Effector memory CD8-positive, alpha-beta T cell (primary cell): ENCODE measurements at places on chromosomes 13 and 19.

GRCh38 chr13:33263976-33264619 lies 21.5 kb downstream of the STARD13 start:
- no peak for DNase-seq

DNA sequence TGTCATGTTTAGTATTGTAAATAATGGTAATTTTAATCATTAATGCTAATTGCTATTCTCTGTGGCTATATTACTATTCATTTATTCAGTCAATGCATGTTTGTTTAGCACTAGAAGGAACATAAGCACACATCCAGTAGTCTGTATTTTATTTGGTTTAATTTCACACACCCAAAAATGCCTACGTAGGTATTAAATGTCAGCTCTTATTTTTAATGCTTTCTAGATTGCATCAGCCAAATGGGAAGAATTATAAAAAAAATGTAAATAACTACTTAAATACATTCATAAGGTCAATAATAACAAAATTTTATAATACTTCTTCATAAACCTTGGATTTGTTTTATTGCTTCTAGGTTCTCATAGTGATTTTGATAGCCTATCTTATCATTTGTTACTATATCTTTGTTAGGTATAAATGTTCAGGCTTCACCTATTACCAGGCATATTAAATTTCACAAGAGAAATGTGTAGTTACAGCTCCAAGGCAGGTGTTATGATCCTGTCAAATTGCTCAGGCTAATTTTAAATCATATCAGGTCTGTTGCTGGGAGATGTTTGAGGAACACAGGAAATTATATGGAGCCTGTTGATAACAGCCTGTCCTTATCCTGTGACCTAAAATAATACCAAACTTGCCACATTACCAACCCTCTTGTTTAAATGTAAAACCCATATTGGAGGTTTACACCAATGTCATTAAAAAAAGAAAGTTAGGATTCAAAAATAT lies 34.4 kb downstream of the ITGBL1 start:
- no peak for DNase-seq

- no peak for DNase-seq
Measured at GRCh38 chr13:75445717-75446499, 36.1 kb downstream of the TBC1D4 start.

- no peak for DNase-seq
Measured at GRCh38 chr13:46062185-46062584, 9.6 kb upstream of the ZC3H13 start.

DNA sequence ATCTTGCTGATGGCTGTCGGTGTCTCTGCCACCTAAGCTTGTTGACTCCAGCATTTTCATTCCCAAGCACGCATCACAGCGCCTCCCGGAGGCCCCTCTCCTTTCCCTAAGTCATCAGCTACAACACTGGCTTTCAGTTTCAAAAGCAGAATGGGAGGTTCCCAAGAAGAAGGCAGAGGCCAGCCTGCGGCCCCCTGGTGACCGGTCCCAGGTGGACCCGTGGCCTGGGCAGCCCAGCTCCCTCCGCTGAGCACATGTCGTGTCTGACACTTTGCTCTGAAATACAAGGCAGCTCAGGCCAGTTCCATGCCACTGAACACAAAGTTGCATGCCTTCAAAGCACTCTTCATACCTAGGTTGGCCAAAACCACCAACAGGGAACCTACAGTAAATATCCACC lies 8.5 kb downstream of the MLLT1 start:
- DNase-seq = no peak

GRCh38 chr19:45640849-45641273 lies 1.7 kb upstream of the EML2 start:
- DNase-seq = peak; percentile 47

GRCh38 chr13:34620862-34621261 lies 321.2 kb upstream of the NBEA start:
- no peak for DNase-seq

- DNase-seq = no peak
Measured at GRCh38 chr13:71323266-71323665, 543.7 kb downstream of the DACH1 start.

GRCh38 chr19:11693505-11694499 lies 44.9 kb downstream of the ZNF823 start:
- DNase-seq = no peak

DNA sequence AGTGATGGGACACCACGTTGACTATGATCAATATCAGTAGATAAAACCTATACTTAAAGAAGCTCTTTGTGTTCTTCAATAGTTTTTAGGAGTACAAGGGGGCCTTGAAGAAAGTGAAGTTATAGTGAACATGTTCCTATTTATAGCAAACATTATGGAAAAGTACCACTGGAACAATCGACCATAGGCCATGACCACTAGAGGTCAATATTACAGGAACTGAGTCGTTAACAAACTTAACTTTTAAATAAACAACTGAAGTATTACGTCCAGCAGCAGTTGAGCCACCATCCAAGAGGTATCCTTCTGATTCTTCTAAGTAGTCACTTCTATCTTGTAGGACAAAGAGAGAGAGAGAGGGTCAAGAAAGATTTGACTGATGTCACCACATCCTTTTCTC lies 391.0 kb upstream of the SLITRK5 start:
- DNase-seq = no peak

DNA sequence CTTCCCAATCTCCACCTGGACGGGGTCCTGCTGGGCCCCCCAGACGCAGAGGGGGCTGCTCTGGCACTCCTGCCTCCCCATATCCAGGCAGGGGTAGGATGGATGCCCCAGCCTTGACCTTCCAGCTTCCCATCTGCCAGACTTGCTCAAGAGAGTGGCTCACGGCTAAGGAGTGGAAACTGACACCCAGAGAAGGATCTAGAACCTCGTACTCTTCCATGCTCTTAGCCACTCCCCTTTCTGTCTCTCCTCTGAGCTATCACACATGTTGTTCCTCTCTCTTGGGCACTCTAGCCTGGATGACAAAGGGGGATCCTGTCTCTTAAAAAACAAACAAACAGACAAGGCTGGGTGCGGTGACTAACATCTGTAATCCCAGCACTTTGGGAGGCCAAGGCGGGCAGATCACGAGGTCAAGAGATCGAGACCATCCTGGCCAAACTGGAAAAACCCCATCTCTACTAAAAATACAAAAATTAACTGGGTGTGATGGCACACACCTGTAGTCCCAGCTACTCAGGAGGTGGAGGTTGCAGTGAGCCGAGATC lies 12.2 kb upstream of the FUT5 start:
- DNase-seq = no peak

- DNase-seq = no peak
Measured at GRCh38 chr19:33558151-33558550, 36.6 kb upstream of the PEPD start.

- DNase-seq = no peak
Measured at GRCh38 chr19:42095814-42096230, 19.9 kb downstream of the ZNF574 start.

GRCh38 chr19:34023381-34023780 lies 148.9 kb upstream of the LSM14A start:
- DNase-seq = no peak

GRCh38 chr19:49639401-49640112 lies 386 bp downstream of the RRAS start:
- no peak for DNase-seq

GRCh38 chr19:29630655-29631054 lies 24.6 kb downstream of the POP4 start:
- no peak for DNase-seq
